ENCODE measurements at places on chromosomes 13 and 19.

DNA sequence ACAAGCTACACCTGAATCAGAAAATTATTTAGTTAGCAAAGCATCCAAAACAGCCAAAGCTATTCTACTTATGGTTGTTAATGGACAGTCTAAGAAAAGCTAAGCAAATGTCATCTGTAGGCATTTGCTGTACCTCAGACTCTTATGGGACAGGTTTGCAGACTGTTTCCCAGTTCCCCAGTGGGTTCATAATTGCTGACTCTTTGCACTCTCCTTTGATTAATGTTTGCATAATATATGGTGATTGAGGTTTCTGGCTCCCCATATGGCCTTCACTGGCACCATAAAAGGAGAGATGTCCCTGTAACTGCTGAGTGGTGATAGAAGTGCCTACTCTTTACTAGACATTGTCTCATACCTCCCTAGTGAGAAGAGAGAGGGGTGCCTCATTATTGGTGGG lies 142.1 kb downstream of the GPC6 start:
- no peak for DNase-seq

- no peak for DNase-seq
Measured at GRCh38 chr19:53010494-53010893, 3.2 kb upstream of the ERVV-1 start.

DNA sequence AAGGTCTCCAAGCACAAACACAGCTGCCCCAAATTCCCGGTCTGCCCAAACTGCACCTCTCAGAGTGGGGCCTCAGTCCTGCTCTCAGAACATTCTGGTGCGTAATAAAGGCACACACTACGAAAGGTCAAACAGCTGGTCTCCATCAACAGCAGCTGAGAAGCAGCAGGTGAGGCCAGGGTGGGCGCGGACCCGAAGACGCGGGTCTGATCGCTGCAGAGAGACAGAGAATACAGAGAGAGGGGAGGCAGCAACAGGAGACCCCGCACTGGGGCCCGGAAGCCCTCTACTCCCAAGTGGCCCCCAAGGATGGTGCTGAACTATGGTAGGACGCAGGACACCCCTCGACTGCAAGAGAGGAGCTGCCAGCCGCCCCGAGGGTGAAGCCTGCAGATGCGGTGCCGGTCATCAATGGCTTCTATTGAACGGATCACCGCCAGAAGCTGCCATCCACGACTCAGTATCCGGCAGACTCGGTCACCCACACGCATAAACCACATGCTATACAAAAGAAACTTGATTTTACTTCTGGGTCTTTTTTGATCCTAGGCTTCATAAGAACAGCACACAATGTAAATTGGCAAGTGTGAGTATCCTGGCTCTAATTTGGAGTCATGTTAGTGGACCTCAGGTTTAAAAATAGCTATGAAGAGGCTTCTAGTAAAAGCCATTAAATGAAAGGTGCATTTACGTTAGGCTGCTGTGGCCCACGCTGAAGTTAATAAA lies 33.4 kb downstream of the STK24 start:
- no peak for DNase-seq

GRCh38 chr19:29537181-29537580 lies 11.4 kb downstream of the VSTM2B start:
- DNase-seq: no peak

GRCh38 chr13:108980237-108980636 lies 350.8 kb downstream of the MYO16 start:
- DNase-seq: peak; percentile 29

DNA sequence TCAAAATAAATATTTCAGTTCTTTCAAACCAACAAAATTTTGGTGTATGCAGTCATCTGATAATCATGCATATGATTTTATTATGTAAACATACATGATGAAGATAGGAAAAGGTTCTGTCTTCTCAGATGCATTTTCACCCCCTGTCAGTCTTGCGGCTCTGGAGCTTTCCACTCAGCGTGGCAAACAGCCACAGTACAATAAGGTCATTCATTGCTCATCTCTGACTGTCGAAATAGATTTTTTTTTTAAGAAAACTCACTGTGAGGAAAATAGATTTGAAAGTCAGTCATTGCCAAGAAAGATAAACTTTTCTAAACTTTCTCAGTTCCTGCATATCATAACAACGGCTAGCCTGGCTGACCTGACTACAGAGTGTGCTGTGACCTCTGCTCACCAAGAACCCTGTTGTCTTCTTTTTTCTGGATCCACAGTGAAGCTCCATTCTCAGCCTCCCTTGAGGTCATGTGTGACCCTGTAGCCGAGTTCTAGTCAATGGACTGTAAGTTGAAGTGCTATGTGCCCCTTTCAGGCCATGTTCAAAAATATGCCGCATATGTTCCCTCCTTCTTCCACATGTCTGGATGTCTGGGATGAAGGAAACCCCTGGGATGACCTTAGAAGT lies 519.6 kb downstream of the KLF5 start:
- DNase-seq: no peak

GRCh38 chr13:100913143-100913542 lies 238.5 kb upstream of the TMTC4 start:
- no peak for DNase-seq

- no peak for DNase-seq
Measured at GRCh38 chr19:245457-245856, 45.7 kb downstream of the PLPP2 start.

GRCh38 chr13:101307181-101307701 lies 109.1 kb downstream of the NALCN start:
- no peak for DNase-seq

DNA sequence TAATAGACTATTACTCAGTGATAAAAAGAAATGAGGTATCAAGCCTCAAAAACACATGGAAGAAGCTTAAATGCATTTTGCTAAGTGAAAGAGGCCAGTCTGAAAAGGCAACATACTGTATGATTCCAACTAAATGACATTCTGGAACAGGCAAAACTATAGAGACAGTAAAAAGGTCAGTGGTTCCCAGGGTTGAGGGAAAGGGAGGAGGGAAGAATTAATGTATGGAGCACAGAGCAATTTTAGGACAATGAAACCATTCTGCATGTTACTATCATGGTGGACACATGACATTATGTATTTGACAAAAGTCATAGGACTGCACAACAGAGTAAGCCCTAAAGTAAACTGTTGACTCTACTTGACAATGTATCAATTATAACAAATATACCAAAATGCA lies 5.7 kb upstream of the SERPINE3 start:
- no peak for DNase-seq
